ENCODE measurements at places on chromosomes 5 and 9. TPM values are rescaled to one million over a fixed set of nuclear protein-coding genes. Genes with fewer than 3 reads are reported as not detected.

- no peak overlapping the region for H3K4me3 ChIP-seq
- no peak for DNase-seq
- H3K36me3 ChIP-seq = no peaks in the 10 kb centered on the region
- no peaks in the 10 kb centered on the region for H3K4me1 ChIP-seq
Observed at GRCh38 chr5:8239198-8239597, 370.2 kb downstream of the MTRR start.

DNA sequence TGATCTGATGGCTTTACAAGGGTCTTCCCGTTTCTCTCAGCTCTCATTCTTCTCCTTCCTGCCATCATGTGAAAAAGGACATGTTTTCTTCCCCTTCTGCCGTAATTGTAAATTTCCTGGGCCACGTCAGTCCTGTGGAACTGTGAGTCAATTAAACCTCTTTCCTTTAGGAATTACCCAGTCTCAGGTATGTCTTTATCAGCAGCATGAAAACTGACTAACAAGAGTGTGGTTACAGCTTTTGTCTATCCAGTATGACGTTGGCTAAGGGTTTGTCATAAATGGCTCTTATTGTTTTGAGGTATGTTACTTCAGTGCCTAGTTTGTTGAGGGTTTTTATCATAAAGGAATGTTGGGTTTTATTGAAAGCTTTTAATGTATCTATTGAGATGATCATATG, 501.6 kb downstream of the CAAP1 start:
- H3K4me3 ChIP-seq = no peak overlapping the region
- no peak for DNase-seq
- H3K27me3 ChIP-seq = no peaks in the 10 kb centered on the region
- H3K27ac ChIP-seq = no peak overlapping the region

- no peaks in the 10 kb centered on the region for H3K36me3 ChIP-seq
- no peak for DNase-seq
- no peaks in the 10 kb centered on the region for H3K4me1 ChIP-seq
- H3K27me3 ChIP-seq = no peaks in the 10 kb centered on the region
- H3K27ac ChIP-seq = no peak overlapping the region
Observed at GRCh38 chr9:120740132-120740531, 25.9 kb upstream of the MEGF9 start.

GRCh38 chr9:130337784-130338380, 72.3 kb downstream of the HMCN2 start:
- H3K4me1 ChIP-seq = no peaks in the 10 kb centered on the region
- H3K36me3 ChIP-seq = no peaks in the 10 kb centered on the region
- no peak overlapping the region for H3K27ac ChIP-seq
- DNase-seq = no peak
- no peaks in the 10 kb centered on the region for H3K27me3 ChIP-seq

DNA sequence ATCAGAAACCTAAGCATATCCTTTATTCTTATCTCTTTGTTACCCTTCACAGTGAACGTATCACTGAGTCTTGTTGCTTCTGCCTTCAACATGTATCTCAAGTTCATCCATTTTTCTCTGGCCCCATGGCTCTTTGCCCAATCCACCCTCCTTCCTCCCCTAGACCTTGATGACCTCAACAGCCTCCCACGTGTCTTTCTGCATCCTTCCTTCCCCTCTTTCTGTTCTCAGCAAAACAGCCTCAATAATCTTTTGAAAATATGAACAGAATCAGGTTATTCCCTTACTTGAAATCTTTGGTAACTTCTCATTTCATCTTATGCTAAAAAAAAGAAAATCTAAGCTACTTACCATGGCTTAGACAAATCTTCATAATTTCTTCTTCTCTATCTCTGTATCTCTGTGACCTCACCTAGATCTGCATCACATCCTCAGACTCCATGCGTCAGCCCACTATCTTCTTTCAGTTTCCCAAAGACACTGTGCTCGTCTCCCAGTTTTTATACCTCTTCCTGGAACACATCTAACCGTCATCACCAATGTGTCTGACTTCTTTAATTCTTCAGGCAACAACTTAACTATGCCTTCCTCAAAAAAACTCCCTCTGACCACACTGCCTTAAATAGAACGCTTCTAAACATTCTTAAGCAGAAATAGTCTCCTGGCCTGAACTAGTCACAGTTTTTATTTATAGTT, 208.0 kb downstream of the PARP8 start:
- DNase-seq = no peak
- H3K27me3 ChIP-seq = no peaks in the 10 kb centered on the region
- H3K27ac ChIP-seq = no peak overlapping the region
- H3K4me3 ChIP-seq = no peak overlapping the region

- H3K27ac ChIP-seq = no peak overlapping the region
- no peak overlapping the region for H3K4me3 ChIP-seq
- peaks cover 11% of the 10 kb centered on the region for H3K4me1 ChIP-seq
- no peak for DNase-seq
- H3K27me3 ChIP-seq = no peaks in the 10 kb centered on the region
Observed at GRCh38 chr5:63111891-63112290, 533.3 kb downstream of the LRRC70 start.

- no peaks in the 10 kb centered on the region for H3K36me3 ChIP-seq
- H3K27ac ChIP-seq = peak overlapping the region; percentile 75
- no peaks in the 10 kb centered on the region for H3K27me3 ChIP-seq
- peaks cover 19% of the 10 kb centered on the region for H3K4me1 ChIP-seq
Observed at GRCh38 chr9:123789554-123790292, 140.2 kb downstream of the DENND1A start.

DNA sequence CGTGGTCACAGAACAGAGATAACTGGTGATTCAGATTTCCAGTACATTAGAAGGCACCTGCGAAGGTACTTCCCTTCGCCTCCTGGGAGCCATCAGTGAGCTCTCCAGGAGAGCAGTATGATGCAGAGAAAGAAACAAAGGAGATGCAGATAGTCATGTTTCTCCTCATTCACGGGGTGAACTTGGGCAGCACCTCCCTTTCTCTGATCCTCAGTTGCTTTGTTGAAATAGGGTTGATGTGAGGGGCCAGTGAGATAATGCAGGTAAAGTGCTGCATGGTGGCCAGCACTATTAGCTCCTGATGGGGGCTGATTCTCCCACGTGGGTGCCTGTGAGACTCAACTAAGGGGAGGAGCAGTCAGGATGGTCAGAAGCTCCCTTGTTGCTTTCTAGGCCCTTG, 46.6 kb upstream of the ZNF169 start:
- no peak overlapping the region for H3K4me3 ChIP-seq
- H3K4me1 ChIP-seq = no peaks in the 10 kb centered on the region
- no peak for DNase-seq
- no peaks in the 10 kb centered on the region for H3K36me3 ChIP-seq
- H3K27me3 ChIP-seq = no peaks in the 10 kb centered on the region

DNA sequence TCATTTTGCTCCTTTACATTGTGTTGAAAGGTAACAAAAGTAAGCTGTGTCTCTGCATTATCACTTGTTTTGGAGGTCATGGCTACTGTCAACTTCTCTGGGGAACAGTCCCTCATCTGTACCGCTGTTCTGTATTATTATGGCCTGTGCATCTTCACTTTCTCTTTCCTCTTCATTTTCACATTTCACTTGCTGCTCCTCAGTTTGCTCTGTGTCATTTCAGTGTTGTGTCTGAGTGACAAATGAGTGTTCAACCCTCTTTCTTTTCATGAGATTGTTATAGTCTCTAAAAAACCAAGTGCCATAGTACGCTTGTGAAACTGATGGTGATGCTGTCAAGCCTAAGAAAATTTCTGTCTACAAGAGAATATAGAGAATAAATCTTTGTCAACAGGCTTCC, 122.0 kb upstream of the FER start:
- no peak overlapping the region for H3K27ac ChIP-seq
- H3K36me3 ChIP-seq = no peaks in the 10 kb centered on the region
- H3K4me1 ChIP-seq = no peaks in the 10 kb centered on the region
- H3K27me3 ChIP-seq = no peaks in the 10 kb centered on the region

DNA sequence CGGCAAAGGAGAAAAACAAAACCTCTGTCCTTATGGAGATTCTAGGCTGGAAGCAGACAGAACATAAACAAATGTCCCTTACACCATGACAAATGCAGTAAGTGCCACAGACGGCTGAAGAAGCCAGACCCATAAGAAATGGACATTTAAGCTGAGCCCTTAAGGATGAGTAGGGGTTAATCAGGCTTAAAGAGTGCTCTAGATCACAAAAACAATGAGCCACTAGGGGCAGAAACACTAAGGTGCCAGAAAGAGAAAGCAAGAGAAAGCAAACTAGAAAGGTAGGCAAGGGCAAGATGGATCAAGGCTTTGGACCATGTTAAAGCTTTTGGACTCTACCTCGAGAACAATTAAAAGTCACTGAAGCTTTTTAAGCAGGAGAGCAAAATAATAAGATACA, 326.9 kb upstream of the WWC1 start:
- H3K4me3 ChIP-seq = no peak overlapping the region
- H3K27me3 ChIP-seq = no peaks in the 10 kb centered on the region
- H3K27ac ChIP-seq = no peak overlapping the region
- H3K4me1 ChIP-seq = peaks cover 9% of the 10 kb centered on the region
- DNase-seq = peak; percentile 43
- H3K36me3 ChIP-seq = no peaks in the 10 kb centered on the region

- H3K36me3 ChIP-seq = no peaks in the 10 kb centered on the region
- no peaks in the 10 kb centered on the region for H3K27me3 ChIP-seq
- H3K27ac ChIP-seq = no peak overlapping the region
- DNase-seq = no peak
- no peak overlapping the region for H3K4me3 ChIP-seq
Observed at GRCh38 chr5:119063579-119064379, 7.1 kb upstream of the DMXL1 start.

- H3K36me3 ChIP-seq = no peaks in the 10 kb centered on the region
- no peak overlapping the region for H3K27ac ChIP-seq
- DNase-seq = no peak
- peaks cover 27% of the 10 kb centered on the region for H3K4me1 ChIP-seq
- no peaks in the 10 kb centered on the region for H3K27me3 ChIP-seq
Observed at GRCh38 chr9:89661391-89661949, 56.7 kb downstream of the GADD45G start.

GRCh38 chr9:91154686-91155085, 207.0 kb downstream of the AUH start:
- H3K27me3 ChIP-seq = no peaks in the 10 kb centered on the region
- no peaks in the 10 kb centered on the region for H3K4me1 ChIP-seq
- no peaks in the 10 kb centered on the region for H3K36me3 ChIP-seq
- no peak for DNase-seq

GRCh38 chr5:56696900-56697299, 118.4 kb upstream of the MAP3K1 start:
- peaks cover 14% of the 10 kb centered on the region for H3K27me3 ChIP-seq
- H3K4me3 ChIP-seq = no peak overlapping the region
- DNase-seq = no peak
- H3K27ac ChIP-seq = no peak overlapping the region
- peaks cover 24% of the 10 kb centered on the region for H3K4me1 ChIP-seq

GRCh38 chr9:89144238-89144637, 34.4 kb downstream of the SHC3 start:
- H3K4me3 ChIP-seq = no peak overlapping the region
- H3K27me3 ChIP-seq = no peaks in the 10 kb centered on the region
- H3K4me1 ChIP-seq = no peaks in the 10 kb centered on the region

DNA sequence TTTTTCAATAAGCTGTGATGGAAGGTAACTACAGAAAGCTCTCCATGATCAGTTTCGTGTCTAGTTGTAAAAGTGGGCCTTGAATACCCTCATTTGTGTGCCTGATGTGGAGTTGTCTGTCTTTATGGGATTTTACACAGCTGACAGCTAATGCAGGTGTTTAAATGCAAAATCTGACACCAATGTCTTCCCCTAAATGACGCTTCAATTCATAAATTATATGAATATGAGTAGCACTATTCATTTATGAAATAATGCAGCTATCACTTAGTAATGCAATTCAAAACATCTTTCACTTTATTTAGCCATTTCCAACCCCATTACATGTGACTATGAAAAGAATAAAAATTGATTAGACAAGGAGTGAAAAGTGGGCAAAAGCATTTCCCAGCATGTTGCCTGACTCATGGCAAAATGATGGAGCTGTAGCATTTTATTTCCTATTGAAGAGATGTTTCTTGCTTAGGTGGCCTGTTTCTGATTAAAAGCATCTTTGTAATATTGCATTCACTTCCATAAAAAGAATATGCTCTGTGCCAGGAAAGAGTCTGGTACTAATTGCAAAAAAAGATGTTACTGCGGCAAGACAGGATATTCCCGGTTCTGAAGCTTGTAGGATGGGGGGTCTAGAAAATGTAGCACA, 116.7 kb upstream of the HAPLN1 start:
- no peaks in the 10 kb centered on the region for H3K27me3 ChIP-seq
- no peak overlapping the region for H3K4me3 ChIP-seq
- DNase-seq = no peak
- H3K36me3 ChIP-seq = no peaks in the 10 kb centered on the region

DNA sequence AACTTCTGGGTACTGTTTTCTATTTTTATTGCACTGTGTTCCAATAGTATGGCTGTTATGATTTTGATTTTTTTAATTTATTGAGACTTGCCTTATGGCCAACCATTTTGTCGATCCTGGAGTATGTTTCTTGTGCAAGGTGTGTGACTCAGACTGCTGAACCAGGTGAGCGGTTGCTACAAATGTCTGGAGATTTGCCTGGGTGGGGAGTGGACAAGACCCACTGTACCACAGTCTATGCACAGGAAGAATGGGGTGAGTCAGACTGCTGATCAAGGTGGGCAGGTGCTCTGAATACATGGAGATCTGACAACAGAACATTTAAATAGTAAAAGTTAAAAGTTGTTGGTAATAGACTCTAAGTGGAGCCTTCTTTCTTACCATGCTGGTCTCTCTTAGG, 609.2 kb downstream of the CSNK1G3 start:
- no peaks in the 10 kb centered on the region for H3K27me3 ChIP-seq
- H3K27ac ChIP-seq = no peak overlapping the region
- no peak overlapping the region for H3K4me3 ChIP-seq
- H3K4me1 ChIP-seq = peaks cover 13% of the 10 kb centered on the region
- no peak for DNase-seq
- H3K36me3 ChIP-seq = no peaks in the 10 kb centered on the region

DNA sequence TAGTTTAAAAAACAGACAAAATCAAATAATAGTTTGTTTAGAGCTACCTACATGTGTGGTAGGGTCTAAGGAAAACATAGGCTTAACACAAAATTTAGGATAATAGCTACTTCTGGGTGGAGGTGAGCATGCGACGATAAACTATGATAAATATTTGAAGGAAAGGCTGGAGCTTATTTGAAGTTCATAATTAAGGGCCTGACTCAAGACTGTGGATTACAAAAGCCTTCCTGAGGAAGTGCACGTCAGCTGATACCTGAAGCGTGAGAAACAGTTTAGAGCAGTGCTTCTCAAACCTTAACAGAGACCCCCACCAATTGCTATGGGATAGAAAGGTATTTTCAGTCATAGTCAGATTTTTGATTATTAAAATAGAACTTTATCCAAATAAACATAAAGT, 20.4 kb upstream of the UBLCP1 start:
- DNase-seq = no peak
- no peaks in the 10 kb centered on the region for H3K36me3 ChIP-seq
- H3K27me3 ChIP-seq = peaks cover 43% of the 10 kb centered on the region
- H3K27ac ChIP-seq = no peak overlapping the region
- H3K4me3 ChIP-seq = no peak overlapping the region

- H3K36me3 ChIP-seq = no peaks in the 10 kb centered on the region
- peaks cover 4% of the 10 kb centered on the region for H3K4me1 ChIP-seq
- H3K27ac ChIP-seq = no peak overlapping the region
- H3K27me3 ChIP-seq = no peaks in the 10 kb centered on the region
Observed at GRCh38 chr5:135434591-135435466, 12.3 kb downstream of the DCANP1 start.

GRCh38 chr5:32707418-32707997, 3.6 kb upstream of the NPR3 start:
- no peak overlapping the region for H3K27ac ChIP-seq
- peaks cover 52% of the 10 kb centered on the region for H3K27me3 ChIP-seq
- peak; percentile 52 for DNase-seq
- H3K36me3 ChIP-seq = no peaks in the 10 kb centered on the region
- peaks cover 25% of the 10 kb centered on the region for H3K4me1 ChIP-seq

MZB1 gene
- not detected for total RNA-seq

ADAMTSL1 gene
- 2.7 TPM for total RNA-seq

IL13 gene
- total RNA-seq = not detected

SPTLC1 gene
- 119 TPM for total RNA-seq

POLR1E gene
- total RNA-seq = 38.6 TPM

ANKRD18B gene
- total RNA-seq = 14.7 TPM

FBXO38 gene
- total RNA-seq = 64.6 TPM

MLLT3 gene
- total RNA-seq = 23.8 TPM
